ENCODE measurements at places on chromosomes 1 and 21.

- DNase-seq: no peak
Measured at GRCh38 chr21:43025636-43026180, 49.9 kb downstream of the CBS start.

DNA sequence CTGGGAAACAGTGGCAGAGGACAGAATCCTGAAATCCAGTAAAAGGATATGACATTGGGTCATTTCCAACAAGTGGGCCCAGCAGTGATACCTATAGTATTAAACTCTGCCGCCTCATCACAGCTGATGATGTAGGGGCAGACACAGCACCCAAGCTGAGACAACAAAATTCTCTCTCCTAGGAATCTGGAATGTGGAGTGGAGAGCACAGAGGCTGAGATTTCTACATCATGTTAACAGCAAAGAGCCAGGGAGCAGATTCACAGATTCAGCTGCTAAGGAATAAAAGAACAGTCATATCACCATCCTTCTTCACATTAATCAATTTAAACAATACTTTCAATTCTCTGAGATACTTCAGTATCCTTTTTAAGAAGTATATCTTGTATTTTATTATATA, 61.9 kb downstream of the CRP start:
- DNase-seq: no peak

DNA sequence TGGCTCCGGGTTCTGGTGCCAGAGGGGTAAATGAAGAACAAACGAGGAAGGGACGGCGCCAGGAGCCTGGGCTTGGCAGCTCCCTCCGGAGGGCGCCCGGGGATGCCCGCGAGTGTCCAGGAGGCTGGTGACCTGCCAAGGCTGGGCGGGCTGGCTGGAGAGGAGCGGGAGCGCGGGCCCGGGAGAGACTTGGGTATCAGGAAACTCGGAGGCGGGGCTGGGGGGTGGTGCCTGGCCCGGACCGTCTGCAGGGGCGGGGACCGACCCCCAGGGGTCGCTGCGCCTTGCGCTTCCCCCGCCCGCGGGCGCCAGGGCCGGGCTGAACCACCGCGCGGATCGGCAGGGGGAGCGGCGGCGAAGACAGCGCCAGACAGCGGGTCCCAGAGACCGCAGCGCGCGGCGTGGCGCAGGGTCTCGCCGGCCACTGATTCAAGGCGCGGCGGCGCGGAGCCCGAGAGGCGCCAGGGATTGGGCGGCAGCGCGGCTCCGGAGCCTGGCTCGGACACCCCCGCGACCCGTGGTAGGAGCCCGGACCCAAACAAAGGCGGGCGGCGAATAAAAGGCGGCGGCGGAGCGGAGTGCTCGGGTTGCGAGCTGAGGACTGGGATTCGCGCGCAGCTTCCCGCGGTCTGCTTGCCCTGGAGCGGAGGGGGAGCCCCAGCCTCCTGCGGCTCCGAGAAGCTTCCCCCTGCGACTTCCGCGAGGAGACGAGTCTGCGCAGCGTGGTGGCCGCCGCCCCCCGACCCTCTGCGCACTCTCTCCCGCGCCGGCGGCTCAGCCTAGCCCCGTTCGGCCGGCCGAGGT, at the start of gene DISP3:
Gene DISP3, plus strand, starts transcription at position 585 of the 804 bp plus-strand sequence. CDS start 21,838 bp downstream, outside the sequence.
- peak; percentile 66 for DNase-seq

DNA sequence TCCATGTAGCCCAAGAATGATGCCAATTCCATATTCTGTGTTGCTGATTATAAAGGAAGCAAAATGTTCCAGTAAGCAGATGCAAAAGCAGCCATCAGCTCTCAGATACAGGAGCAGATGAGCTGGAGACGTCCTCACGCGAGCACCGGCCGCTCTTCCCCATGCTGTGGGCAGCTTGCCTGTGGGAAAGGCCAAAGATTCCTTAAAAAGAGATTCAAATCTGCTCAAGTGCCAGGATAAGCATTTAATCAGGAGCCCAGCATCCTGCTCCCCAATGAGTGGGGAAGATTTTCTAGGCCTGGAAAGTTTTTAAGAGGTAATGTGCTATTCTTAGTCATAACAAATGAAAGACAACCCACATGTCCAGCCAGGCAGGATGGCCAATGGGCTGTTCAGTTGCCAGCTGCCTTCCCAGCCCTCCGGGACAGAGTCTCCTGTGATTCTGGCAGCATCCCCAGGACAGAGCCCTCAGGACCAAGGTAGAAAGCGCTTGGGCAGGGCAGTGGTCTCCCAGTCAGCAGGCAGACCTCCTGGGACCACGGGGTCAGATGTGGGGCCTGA, 108.2 kb upstream of the TMPRSS2 start:
- peak; percentile 42 for DNase-seq

DNA sequence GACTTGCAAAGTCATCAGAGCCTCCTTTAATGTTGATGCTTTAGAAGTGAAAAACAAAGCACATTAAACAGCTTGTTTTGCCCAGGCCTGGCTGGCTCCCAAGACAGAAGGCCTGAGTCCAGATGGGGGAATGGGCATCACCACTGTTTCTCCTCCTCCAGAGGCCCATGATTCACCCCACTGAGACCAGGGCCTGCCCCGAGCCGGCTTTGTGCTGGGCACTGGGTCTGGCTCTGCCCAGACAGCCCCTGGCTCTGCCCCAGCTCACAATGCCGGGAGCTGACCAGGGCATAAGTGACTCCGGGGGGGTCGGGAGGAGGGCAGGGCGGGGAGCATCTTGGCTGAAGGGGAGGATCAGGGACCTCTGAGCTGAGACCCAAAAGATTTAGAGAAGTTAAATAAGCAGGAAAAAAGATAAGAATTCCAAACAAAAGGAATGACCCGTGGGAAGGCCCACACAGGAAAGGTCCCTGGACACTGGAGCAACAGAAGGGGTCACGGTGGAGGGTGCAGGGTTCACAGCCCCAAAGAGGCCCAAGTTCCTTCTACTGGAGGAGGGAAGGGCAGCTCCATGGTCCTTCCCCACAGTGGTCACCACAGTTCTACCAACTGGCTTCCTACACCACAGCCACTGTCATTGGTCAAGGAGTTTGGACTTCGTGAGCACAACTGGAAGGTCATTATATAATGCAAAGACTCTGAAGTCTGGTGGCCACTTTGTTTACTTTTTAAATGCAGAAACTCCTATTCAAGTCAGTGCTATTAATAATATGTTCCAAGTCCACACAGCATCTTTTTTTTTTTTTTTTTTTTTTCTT, 5.5 kb downstream of the C2CD2 start:
- DNase-seq: no peak

- no peak for DNase-seq
Measured at GRCh38 chr1:162701286-162701685, 69.0 kb downstream of the DDR2 start.

DNA sequence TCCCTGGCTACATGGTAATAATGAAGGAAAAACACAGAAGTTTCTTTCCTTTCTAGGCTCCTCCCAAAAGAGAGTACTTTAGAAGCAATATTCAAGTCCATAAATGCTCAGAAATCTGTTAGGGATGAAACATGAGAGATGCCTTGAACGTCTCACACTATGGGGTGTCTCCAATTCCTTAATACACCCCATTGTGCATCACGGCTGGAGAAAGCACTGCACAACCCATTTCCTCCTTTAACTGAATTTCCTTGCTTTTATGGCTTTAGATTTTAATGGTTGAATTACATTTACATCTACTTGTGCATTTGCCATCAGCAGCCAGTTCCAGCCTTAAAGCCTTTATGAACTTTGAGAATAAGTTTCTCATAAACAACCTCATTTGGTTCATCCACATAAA, 498.9 kb upstream of the PTBP2 start:
- no peak for DNase-seq

DNA sequence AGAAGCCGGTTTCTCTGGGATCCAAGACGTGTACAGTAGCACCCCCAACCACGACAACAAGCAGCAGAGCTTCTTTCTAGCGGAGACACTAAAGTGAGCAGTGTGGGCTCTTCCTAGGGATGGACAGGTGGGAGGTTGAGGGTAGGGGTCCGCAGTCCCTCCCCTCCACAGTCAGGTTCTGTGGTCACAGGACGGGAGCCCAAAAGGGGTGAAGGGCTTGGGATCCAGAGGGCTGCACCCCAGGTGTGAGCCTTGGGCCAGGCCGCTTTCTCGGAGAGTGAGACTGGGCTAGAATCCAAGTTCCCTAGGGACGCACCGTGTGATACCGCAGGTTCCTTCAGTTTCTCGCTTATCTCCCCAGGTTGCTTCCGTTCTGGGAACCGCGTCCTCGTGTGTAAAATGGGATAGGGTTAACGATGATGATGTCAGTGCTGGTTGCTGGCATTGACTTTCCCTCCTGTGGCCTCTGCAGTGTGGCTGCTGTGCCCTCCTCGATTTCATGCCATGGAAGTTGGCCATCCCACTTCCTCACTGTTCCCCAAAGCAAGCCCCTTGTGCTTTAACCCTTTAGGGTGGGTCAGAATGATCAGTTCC, 17.3 kb upstream of the SELENON start:
- DNase-seq: no peak

GRCh38 chr1:9494936-9495758, 44.1 kb upstream of the SLC25A33 start:
- DNase-seq: peak; percentile 67

DNA sequence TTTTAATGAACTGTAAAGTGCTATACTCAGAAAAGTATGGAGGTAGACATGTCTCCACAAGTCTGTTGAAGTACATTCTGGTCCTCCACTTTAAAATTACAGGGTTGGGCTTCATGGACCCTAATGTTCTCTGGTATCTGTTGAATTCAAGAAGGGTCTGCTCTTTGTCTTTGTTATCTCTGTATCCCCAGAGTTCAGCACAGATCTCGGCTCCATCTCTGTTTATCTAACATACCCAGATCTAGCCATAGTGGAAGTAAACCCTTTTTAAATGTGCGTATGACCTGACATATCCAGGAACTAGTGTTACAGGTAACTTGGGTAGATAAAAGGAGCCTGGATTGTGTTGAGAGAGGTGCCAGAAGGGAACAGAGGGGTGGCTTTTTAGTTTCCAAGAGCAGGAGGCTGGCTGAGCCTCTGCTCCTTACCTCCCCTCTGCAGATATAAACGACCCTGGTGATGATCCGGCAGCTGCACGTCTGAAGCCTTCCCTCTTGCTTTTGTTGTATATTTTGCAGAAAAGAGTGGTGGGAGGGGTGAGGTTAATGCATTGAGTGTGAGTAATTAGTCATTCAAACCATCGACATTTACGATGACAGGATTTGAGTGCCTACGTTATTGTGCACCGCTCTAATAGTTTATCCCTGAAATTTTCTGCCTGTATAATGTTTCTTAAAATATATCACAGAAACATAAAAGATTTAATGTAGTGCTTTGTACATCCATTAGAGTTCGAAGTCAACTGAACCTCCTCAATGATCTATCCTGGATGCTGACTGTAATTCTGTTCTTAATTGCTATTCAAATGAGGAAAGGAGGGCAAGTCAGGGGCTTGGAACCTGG, 30.8 kb downstream of the ELAVL4 start:
- no peak for DNase-seq

DNA sequence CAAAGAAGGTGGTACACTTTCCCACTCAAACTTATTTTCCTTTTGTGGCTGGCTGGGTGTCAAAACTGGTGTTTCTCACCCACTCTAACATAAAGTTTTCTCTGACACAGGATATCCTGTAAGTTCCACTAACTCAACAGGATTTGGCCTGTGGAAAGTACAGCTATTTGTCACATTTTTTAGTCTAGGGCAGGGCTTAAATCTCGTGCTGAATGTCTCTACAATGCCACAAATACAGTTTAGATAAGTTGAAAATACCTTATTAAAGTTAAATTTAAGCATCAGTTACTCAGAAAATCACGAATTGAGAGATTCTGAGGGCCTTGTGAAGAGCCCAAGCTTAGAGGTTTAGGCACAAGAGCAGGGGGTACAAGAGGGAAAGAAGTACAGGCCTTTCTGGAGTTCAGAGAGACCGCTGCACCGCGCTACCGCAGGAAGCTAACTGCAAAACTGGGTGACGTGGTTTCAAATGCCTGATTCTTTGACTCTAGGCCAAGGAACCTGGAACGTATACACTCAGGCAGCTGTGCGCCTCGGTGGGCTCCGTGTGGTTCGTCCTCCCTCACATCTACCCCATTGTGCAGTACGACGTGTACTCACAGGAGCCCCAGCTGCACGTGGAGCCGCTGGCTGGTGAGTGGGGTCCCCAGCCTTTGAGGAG, 23.4 kb upstream of the PWP2 start:
- no peak for DNase-seq

DNA sequence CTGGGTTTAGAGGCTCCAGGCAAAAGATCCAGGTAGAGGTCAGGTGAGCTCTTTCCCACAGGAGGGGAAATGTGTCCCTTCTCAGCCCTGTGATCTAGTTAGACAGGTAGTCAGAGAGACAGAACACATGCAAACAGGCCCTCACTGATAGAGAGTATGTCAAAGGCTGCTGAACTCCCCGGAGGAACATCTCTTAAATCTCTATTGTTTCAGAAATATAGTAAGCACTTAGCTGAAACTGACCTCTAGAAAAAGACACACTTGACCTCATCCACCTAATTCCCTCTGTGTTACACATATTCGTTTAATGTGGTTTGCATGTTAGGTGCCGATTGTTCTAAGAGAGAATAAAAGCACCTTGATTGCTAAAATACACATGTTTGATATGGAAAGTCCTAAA, 23.3 kb downstream of the SUSD4 start:
- no peak for DNase-seq
